ENCODE measurements at places on chromosomes 6 and 20. TPM values are rescaled to one million over a fixed set of nuclear protein-coding genes. Genes with fewer than 3 reads are reported as not detected.

Gene ZC2HC1B
- total RNA-seq: not detected

Gene RCAN2
- total RNA-seq: not detected

Gene KCNS1
- total RNA-seq: 2.1 TPM

Gene SLC2A10
- total RNA-seq: 0.11 TPM

Gene APOBEC2
- total RNA-seq: not detected

Gene CLPSL1
- not detected for total RNA-seq

Gene CD109
- total RNA-seq: 42.4 TPM

Gene SEMG1
- not detected for total RNA-seq

Gene SAMD5
- 2.6 TPM for total RNA-seq

Gene C6orf15
- total RNA-seq: 0.68 TPM

All from foreskin keratinocyte (primary cell).